ENCODE measurements at places on chromosomes 6 and 20.

DNA sequence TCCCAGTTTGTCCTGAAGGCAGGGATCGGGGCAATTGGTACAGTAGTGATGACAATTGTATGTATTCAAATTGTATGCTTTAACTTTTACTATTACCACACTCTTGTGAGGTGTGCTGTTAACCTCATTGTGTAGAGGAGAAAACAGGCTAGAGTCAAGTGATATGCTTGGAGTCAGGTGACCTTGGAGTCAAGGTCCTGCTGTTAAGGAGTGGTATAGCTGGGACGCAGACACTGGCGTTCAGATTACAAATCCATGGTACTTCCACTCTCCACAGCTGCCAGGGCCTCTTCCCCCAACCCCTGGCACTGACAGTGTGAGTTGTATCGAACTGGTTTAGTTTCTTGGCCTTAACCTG is 10.5 kb downstream of the CNPY3 start:
- no peak for DNase-seq

- no peak for DNase-seq
These were observed 111.8 kb upstream of the CENPW start for GRCh38 chr6:126227833-126228702.

DNA sequence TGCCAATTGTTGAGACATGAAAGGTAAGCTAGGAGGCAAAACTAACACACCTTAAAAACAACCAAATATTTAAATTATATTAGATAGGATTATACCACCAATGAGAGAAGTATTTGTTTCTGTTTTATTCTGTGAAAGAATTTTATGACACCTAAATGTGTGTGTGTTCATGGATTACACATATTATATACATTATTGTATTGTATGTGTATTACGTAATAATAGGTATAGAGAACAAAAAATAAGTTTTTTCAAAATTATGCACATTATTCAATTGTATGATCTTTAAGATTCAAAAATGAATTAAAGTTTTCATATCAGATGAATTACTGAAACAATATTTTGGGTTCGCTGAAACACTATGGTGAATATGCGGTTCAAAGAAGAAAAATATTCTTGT is 84.3 kb upstream of the FABP7 start:
- no peak for DNase-seq

GRCh38 chr6:25142506-25142905 is 136.7 kb upstream of the CARMIL1 start:
- DNase-seq, result no peak

DNA sequence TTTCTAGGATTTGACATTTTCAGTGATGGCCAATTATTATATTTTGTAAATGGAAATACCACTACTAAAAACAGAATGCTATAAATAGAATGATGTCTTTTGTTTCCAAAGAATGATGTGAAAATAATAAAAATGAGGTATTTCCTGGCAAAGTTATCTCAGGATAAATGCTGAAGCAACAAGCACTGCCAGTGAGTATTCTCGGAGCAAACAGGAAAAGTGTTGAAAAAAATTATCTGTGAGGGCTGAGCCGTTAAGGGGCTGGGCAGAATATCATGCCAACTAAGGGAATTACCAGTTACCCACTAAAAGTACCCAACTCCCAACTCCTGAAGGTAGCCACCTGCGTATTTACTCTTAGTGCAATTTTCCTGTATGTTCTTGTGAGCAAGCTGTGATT is 23.6 kb upstream of the SCAF8 start:
- no peak for DNase-seq

- DNase-seq, result no peak
These were observed 89.3 kb downstream of the L3MBTL3 start for GRCh38 chr6:130107710-130108109.

DNA sequence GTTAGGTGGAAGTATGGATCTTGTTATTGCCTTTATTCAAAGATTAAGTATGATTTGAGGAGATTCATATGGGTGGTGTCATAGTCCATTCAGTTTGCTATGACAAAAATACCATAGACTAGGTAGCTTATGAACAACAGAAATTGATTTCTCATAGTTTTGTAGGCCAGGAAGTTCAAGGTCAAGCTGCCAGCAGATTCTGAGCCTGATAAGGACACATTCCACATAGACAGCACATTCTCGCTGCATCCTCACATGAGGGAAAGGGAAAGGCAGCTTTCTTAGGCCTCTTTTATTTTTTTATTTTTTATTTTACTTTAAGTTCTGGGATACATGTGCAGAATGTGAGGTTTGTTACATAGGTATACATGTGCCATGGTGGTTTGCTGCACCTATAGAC is 27.7 kb downstream of the ME1 start:
- no peak for DNase-seq

DNA sequence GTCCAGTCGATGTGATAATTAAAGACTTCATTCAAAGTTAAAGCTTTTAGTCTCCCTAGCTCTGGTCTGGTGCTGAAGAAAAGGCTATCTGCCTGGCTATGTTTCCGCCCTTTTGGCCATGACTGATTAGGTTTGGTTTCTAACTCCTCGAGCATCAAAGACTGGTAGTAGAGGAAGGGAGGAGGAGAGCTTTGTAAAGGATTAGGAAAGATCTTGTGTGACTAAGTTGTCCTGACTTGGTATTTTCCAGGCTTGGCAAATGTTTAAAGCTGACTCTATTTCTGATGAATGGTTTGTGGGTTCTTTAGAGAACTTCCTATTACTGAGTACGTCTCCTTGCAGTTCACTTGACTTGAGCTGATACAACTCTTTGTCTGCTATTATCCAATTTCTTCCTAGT is 312.9 kb downstream of the GJA1 start:
- DNase-seq, result no peak

DNA sequence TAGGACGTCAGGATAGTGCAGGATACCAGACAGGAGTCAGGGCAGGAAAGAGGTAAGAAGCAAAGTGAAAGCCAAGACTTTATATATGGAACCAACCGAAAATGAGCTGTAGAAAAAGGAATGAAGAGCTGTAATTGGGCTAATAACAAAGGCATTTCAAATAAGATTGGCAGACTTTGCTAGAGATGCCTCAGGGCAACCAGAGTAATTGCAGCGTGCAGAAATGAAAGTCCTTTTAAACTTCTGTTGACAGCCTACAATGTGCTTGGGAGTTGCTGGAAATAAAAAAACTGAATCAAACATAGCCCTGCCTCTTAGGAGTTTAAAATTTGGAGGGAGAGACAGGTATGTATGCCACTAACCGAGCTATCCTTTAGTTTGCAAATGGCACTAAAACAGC is 56.4 kb upstream of the NKX2-4 start:
- no peak for DNase-seq

- no peak for DNase-seq
These were observed 268.5 kb upstream of the MARCKS start for GRCh38 chr6:113588646-113589045.

GRCh38 chr20:5670036-5670536 is 80.1 kb upstream of the SHLD1 start:
- no peak for DNase-seq

DNA sequence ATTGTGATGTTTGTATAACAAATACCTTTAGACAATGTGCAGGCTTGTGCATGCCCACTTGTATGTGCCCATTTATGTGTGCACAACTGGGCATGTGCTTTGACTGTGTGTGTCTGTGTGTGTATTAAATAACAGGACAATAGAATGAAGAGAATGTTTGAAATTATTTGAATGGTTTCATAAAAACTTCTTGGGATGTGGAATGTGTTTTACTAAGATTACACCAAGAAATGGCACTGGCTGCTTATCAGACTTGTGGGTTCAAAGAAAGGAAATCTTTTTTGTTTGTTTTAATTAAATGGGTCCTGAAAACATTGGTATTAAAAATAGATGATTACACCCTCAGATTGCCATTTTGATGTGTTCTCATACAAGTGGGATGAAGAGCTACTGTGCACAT is 191.6 kb upstream of the CCN2 start:
- no peak for DNase-seq

DNA sequence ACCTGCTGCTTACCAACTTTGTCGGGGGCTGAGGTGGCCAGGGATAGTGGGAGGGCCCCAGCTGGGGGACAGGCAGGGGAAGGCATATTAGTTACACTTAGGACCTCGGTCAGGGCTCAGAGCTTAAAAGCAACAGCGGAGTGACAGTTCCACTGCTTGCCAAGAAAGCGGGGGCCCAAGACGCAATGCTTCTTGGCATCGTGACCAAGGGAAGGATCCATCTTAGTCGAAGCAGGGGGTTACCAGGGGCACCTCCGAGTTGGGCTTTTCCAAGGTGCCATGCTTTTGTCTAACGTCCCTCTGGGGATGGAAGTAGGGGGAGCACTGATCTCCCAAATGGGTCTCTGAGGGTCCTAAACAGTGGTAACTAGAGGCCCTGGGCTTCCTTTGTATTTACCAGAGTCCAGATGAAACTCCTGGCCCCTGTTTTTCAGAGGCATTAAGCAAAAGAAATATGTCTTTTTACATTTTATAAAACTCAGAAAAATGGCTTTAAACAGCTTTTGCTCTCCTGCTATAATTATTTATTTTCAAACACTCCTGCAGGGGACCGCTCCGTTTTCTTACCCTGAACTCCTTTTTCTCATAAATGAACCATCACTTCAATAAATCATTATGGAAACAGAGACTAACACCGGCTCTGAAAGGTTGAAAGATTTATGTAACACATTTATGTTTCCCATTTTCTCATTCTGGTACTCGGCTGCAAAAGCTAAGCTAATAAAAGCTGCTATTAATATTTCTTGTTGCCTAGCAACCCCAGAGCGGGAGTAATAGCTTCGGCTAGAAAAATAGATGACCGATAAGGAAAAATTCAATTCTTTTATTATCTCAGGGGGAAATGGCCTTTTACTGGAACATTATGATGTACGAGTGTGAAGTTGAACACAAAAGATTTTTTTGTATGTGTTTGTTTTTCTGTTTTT is 100.4 kb downstream of the TOX2 start:
- no peak for DNase-seq

GRCh38 chr20:44004306-44004915 is 89.8 kb downstream of the TOX2 start:
- DNase-seq, result no peak

DNA sequence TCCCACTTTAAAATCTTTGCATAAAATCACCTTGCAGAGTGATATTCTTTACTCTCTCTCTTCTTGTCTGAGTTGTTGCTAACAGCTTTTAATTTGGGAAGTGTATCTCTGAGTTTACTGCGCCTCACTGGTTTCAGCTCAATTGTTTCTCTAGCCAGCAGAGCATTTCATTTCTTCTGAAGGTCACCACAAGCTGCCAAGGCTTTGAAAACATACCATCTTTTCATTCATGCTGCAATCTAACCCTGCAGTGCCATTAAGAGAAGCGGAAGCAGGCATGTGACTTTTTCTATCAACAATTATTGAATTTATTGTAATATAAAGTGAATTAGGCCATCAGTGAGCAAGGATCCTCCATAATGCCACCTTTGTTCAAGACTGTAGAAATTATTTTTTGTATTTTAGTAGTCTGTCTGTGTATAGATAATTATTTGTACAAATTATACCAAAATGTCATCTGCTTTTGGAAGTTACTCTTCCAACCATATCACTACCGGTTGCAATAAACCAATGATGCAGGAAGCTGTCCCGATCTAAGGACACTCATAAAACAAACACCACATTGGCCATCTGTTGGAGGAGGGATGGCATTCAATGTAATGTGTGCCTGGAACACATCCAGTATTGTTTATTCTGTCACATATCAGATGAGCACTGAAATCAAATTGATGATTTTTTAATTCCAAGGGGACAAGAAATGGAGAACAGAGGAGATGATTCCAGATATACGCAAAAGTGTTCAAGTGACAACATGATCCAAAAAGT is 26.8 kb downstream of the HS3ST5 start:
- DNase-seq, result no peak

DNA sequence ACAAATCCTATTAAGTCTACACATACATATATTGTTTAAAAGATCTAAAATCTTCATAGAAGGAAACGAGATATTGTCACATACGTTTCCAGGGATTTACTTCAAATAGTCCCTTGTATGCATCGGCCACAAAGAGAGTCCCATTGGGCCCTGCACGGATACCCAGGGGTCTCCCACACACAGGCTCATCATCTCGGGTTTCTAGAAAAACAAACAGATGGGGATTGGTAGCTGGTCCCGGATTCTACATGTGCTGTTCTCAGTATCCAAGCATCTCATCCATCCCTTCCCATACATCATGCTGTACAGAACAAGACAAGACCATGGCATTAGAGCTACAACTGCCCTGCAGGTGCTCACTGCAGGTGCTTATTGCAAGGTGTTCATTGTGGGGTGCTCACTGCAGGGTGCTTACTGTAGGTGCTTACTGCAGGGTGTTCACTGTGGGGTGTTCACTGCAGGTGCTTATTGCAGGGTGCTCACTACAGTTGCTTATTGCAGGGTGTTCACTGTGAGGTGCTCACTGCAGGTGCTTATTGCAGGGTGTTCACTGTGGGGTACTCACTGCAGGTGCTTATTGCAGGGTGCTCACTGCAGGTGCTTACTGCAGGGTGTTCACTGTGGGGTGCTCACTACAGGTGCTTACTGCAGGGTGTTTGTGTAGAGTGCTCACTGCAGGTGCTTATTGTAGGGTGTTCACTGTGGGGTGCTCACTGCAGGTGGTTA is 21.0 kb downstream of the APMAP start:
- no peak for DNase-seq

DNA sequence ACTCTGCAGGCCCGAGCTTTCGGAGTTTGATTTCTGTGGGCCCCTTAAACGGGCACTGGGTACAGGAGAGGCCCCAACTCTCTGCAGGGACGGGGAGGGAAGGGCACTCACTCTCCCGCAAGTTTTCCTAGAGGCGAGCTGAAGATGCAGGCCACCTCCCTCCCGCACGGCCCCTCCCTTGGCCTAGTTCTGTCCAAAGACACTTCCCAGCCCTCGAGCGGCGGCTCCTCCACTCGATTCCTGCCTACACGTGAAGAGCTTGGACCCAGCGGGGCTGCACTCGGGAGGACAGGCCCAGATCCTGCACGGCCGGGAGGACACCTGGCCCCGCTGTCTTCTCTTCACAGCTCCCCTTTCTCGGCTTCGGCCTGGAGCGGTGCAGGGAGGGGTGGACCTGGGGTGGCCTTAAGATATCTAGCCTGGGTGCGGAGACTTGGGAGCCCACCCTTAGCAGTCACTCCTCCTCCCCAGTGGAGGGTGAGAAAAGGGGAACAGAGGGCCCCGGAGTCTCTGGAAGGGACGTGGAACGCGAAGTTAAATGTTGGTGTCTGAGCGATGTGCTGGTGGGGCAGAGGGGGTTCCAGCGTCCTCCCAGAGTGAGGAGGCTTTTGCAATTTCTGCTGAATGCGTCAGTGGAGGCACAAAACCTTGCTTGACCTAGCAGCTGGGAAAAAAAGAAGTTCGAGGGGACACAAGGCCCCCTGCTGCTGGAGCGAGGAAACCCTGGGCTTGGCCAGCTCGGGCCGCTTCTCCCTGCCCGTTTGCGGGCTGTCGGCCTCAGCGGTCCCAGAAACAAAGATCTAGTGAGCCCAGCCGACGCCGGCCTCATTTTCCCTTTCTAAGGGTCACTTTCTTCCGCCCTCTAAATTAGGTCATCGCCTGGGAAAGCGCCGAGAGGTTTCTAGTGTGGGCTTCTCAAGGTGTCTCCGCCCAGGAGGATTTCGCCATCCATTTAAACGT is 4.9 kb downstream of the OLIG3 start:
- no peak for DNase-seq

DNA sequence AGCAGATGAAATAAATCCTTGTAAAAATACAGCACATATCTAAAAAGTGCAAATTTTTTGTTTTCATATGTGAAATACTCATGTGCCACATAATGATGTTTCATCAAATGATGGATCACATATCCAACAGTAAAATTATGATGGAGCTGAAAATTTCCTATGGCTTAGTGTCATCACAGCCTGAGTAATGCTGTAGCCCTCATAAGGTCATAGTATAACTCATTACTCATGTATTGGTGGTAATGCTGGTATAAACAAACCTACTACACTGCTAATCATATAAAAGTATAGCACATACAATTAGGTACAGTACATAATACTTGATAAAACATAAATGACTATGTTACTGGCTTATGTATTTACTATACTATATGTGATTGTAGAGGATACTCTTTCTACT is 12.9 kb downstream of the TSPYL1 start:
- DNase-seq, result no peak
